Renal pelvis (tissue), 12 donors: ENCODE measurements at places on chromosomes 1 and 21. TPM values are rescaled to one million over a fixed set of nuclear protein-coding genes. Genes with fewer than 3 reads are reported as not detected.

Gene MSH4
- polyA plus RNA-seq, result 0.21 TPM

Gene CFHR2
- not detected for polyA plus RNA-seq

Gene OR2L8
- not detected for polyA plus RNA-seq

Gene IBA57
- 6.1 TPM for polyA plus RNA-seq

Gene PLXNA2
- polyA plus RNA-seq, result 16.4 TPM

Gene ASTN1
- polyA plus RNA-seq, result 1.2 TPM

Gene DENND2D
- polyA plus RNA-seq, result 18.2 TPM

Gene CHIT1
- polyA plus RNA-seq, result 0.17 TPM

Gene RSBN1
- 23.6 TPM for polyA plus RNA-seq

Gene FAM72A
- polyA plus RNA-seq, result 6.1 TPM

Gene LYPD8
- not detected for polyA plus RNA-seq

Gene AGT
- 54.8 TPM for polyA plus RNA-seq

Gene TMEM240
- 8.6 TPM for polyA plus RNA-seq

Gene PDZK1
- 179 TPM for polyA plus RNA-seq

Gene CCDC190
- not detected for polyA plus RNA-seq

Gene SLC6A17
- polyA plus RNA-seq, result 0.94 TPM

Gene PTPN22
- polyA plus RNA-seq, result 0.53 TPM

Gene CLCA4
- polyA plus RNA-seq, result not detected

Gene AZIN2
- polyA plus RNA-seq, result 7.3 TPM

Gene BMP8A
- 0.44 TPM for polyA plus RNA-seq

Gene PERM1
- 0.13 TPM for polyA plus RNA-seq

Gene HAO2
- 128 TPM for polyA plus RNA-seq

Gene GUCA2B
- not detected for polyA plus RNA-seq

Gene VASH2
- polyA plus RNA-seq, result 22.2 TPM

Gene NPPB
- polyA plus RNA-seq, result not detected

Gene TBX15
- 0.36 TPM for polyA plus RNA-seq

Gene MTMR11
- polyA plus RNA-seq, result 26.7 TPM

Gene AGMAT
- 39.6 TPM for polyA plus RNA-seq
